ENCODE measurements at places on chromosomes 7 and 10.
A peak's percentile ranks its signal among the peaks of the same experiment; 100 is the strongest.

DNA sequence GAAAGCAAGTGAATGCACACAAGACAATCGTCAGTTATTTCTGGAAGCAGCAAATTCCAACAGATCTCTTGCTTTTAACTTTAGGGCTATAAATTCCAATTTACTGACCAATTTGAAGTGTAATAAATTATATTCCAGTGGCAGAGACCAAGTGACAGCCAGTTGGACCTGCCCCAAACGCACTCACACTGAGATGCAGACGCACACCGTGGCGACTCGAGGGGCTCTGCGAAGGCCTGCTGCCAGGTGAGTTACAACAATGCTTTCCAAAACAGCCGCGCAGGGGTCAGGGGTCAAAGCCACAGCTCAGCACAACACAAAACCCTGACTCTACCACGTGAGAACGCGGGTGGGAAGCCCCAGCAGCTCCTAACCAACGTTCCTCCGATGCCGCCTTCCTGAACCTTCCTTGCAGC, 97.4 kb downstream of the ZRANB1 start:
- no peak for DNase-seq

- no peak for DNase-seq
Observed at GRCh38 chr7:145092766-145093165, 256.9 kb upstream of the TPK1 start.

- DNase-seq: no peak
Observed at GRCh38 chr10:11177381-11177780, 159.7 kb downstream of the CELF2 start.

DNA sequence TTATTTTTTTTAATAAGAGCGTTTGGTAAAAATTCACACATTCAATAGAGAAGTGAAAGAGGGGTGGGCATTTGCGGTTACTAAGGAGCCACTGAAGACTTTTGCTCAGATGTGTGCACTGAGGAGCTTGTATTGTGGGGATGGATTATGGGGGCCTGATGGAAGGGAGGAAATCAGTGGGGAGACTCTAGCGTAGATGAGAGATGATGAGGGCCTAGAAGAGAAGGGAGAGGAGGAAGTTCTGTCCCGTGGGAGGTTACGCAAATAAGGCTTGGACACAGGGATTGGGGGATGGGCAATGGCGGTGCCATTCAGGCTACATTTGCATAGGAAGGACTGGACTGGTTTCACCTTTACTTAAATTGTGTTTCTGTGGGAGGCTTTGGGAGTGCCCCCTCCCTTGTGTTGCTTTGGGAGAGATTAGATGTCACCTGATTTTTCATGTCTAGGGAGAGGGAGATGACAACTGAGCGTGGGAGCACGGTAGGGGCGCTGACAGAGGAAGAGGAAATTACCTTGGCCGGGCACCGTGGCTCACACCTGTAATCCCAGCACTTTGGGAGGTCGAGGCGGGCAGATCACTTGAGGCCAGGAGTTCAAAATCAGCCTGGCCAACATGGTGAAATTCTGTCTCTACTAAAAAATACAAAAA, 2.2 kb upstream of the HIP1 start:
- no peak for DNase-seq

GRCh38 chr7:134527979-134528371, 608 bp downstream of the AKR1B10 start:
- DNase-seq: no peak

DNA sequence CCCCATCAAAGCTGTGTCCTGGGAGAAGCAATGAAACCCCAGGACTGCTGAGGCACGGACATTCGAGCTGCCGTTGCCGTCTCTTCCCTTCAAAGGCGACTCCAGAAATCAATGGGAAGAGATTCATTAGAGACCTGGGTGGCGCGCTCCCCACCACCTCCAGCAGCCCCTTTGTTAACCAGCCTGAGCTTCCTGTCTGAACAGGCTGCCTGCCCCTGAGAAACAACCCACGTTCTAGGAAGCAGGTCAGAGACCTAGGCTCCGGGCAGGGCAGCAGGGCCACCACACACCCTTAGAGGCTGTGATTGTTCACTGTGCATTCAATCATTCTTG, 110.9 kb upstream of the PPIF start:
- no peak for DNase-seq

- no peak for DNase-seq
Observed at GRCh38 chr10:84634636-84635035, 306.2 kb downstream of the CCSER2 start.

DNA sequence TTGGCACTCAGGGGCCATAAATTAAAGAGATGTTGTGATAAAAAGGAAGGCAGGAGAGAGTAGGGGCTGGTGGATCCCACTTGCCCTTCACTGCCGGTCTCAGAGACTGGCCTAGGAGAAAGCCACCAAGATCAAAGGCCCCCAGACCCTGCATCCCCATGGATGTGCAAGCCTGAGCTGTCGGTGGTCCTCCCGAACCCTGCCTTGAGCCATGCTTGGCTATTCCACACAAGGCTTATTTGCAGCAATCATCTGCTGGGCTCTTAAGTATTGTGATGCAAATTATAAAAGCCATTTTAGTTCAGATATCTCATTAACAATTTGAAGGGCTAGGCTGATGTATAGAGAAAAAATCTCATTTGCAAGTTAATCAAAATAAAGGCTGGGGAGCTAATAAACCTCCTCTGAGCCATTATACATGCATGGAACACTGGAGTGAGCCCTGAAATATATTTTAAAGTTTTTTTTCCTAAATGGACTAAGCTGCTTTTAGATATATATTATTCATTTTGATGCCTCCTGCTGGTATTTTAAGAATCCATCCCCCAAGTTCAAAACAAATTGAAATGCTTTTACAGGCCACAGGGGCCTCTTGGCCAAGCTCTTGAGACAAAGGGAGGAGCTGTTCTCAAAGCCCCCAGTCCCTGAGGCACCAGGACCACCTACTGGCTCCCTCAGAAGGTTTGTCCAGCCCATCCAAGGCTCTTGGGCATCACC, 28.1 kb downstream of the OAT start:
- DNase-seq: no peak

GRCh38 chr10:79488336-79488735, 24.0 kb upstream of the EIF5AL1 start:
- no peak for DNase-seq

- DNase-seq: no peak
Observed at GRCh38 chr10:8416760-8417159, 362.3 kb downstream of the GATA3 start.

DNA sequence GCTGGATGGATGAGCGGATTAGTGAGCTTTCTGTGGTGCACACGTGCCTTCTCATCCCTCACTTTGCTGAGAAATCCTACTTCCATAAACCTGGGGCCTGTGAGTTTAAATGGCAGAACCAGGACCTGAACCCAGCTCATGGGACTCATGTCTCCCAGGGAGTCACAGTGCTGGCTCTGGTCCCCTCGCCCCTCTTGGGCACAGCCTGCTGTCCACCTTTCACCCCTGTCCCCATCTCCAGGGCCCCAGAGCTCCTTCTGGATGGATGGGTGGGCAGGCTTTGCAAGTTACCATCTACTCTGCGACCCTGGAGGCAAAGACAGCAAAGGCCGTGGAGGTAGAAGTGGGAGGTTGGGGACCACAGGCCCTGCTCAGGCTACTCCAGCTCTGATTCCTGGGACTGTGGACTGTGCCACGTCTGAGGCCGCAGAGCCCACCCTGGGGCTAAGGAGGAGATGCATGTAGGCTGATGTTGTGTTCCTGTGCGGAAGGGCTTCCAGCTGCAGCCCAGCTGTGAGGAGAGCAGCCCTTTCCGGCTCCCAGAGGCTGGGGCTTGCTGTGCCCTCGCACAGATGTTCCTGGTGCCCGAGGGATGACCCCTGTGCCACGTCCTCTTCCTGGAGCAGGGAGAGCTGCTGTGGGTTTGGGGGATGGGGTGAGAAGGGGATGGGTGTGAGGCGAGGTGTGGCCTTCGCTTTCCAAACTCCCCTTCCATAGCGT, 40.3 kb downstream of the PRF1 start:
- DNase-seq: no peak

GRCh38 chr7:90797596-90797995, 201.5 kb downstream of the CDK14 start:
- DNase-seq: no peak

GRCh38 chr7:57370066-57370738, 79.8 kb upstream of the ZNF716 start:
- DNase-seq: no peak

DNA sequence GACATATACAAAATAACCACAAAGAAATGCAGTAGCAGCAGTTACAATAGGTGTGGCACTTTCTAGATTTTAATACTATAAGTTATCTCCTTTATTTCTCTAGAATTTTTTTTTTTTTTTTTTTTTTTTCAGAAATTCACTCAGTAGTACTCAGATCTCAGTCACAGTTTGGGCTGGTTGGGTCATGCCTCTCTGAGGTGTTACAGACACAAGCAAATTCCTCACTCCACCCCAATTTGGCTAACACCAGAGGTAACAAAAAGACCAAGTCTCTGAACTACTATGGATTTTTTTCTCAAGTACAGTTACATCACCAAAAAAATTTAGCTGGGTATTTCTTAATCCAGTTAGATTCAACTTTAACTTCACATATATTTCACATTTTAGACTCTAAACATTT, 985.1 kb upstream of the LRRN3 start:
- DNase-seq: no peak

- DNase-seq: no peak
Observed at GRCh38 chr7:1210979-1211608, 21.6 kb upstream of the UNCX start.

- DNase-seq: no peak
Observed at GRCh38 chr10:100803908-100804307, 58.5 kb downstream of the PAX2 start.

DNA sequence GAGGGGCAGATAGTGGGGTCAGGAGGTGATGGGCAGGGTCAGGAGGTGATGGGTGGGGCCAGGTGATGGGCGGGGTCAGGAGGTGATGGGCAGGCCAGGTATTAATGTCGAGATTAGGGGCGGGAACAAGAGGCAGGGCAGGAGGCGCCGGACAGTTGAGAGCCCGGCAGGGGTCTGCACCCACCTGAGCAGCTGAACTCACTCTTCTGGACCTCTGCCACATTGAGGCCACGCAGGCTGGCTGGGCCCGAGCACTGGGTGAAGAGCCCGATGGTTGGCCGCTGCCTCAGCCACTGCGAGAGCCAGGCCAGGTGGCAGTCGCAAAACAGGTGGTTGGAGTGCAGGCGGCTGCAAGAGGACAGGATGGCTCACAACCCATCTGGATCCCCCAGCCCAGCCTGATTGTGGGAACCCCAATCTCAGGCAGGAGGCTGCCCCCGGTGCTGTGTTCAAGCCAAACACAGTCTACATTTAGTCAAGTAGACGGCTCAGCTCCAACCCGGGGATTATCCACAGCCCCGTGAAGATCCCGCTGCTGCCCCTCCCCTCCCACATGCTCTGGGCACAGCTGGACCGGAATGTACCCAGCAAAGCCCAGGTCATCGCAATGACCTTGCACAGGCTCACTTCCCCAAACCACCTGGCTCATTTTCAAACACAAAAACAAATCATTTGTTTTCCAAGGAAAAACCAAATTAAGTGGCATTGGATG, 122.3 kb downstream of the SLIT1 start:
- no peak for DNase-seq

GRCh38 chr7:46007990-46008643, 87.0 kb upstream of the IGFBP3 start:
- DNase-seq: no peak

- DNase-seq: no peak
Observed at GRCh38 chr10:5033061-5033778, 29.6 kb upstream of the AKR1C2 start.

DNA sequence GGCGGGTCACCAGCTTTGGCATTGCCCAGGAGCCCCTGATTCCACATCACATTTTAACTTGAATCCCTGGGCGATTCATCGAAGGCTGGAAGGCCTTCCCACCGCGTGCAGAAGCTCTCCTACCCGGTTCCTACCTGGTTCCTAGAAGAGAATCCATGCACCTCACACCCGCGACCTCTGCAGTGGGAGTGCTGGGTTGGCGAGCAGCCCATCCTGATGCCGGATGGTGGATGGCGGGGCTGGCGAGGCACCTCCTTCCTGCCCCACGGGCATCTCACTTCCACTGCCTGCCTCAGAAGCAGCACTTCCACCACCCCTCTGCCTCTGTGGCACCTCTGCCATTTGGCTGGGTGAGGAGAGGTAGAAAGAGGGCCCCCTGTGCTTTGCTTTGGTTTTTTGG, 32.0 kb downstream of the NUB1 start:
- no peak for DNase-seq

- no peak for DNase-seq
Observed at GRCh38 chr7:44162179-44162578, 21.0 kb upstream of the MYL7 start.

- DNase-seq: peak; percentile 76
Observed at GRCh38 chr10:124640538-124641231, 103.5 kb downstream of the FAM53B start.

DNA sequence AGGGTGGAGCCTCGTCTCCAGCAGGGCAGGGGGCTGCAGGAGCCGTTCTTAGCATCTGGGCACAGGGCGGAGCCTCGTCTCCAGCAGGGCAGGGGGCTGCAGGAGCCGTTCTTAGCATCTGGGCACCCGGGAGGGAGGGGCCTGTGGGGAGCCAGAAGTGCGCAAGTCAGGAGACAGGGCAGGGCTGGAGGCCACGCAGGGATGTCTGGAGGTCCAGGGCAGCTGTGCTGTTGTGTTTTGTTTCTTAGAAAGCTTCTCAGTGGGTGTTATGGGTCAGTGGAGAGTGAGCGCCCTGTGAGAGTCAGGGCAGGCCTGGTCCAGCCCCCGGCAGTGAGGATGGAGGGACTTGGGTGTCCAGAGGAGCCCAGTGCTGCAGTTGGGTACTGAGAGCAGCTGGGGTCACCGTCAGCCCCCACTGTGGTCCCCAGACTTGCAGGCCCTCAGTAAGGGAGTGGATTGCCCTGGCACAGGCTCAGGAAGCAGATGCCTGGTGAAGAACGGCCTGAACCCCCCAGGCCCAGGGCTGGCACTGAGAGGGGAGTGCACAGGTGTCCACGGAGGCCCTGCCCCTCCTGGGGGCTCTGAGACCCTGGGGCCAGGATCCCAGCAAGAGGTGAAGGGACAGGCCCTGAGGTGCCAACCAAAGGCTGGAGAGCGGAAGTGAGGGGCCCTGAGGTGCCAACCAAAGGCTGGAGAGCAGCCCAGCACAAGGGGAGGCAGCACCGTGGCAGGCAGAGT, 29.8 kb downstream of the FAM20C start:
- no peak for DNase-seq

GRCh38 chr7:147570390-147570789, 1020.2 kb upstream of the C7orf33 start:
- DNase-seq: no peak

DNA sequence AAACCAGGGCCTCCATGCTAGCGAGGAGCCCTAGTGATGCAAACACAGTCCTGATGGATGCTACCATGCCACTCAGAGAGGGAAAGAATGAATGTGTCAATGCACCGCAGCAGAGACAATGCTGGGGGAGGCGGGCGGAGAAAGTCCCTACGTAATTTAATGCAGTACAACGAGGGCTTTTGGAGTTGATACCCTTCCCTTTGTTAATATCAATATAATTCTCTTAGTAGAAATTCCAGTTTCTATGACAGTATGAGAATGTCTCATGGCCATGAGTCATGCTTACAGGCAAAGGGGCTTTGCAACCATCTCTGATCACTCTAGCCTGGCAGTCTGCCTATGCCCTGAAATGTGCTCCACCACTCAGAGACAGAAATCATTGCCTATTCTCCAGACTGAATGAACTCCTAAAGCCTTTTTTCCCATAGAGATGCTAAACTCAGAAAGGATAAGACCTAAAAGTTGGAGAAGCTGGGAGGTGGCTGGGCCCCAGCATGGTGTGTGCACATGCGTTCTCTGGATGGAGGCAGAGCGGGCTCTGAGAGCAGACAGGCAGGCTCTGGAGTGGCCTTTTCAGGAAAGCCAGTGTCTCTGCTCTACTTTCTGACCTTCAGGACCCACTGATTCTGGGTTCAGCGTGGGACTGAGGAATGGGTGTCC, 20.3 kb upstream of the GIMAP2 start:
- no peak for DNase-seq
